ENCODE measurements at places on chromosomes 3 and 15.

DNA sequence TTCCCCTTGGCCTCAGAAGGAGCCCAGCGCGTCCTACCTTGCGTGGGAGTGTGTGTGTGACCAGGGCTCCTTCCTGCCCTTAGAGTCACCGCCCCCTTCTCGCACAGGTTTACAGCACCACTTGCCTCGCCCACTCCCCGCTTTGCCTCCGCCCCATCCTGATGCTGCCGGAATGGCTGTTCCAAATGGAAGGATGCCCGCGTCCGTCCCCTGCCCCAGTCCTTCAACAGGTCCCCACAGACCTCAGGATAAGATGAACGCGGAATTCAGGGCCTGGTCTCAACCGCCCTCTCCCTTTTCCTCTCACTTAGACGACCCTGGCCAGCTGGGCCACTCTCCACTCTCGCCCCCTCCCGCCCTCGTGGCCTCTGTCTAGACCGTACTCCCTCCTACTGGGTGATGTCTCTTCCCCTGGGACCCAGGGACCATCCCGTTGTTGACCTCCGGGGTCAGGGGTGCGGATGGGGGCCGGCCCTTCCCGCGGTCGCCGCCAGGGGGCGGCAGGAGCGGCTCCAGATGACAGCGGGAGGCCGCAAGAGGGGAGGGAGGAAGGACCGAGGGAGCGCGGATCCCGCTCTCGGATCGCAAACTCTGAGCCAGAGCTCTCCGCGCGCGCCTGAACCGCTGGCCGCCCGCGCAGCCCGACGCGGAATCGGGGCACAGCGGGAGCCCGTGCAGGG lies at the start of gene THSD4:
THSD4 (plus strand) TSS at position 585 of the 680 bp plus-strand sequence.
- DNase-seq, result no peak

- DNase-seq, result no peak
Measured at GRCh38 chr15:65836665-65837064, 32.6 kb upstream of the RAB11A start.

DNA sequence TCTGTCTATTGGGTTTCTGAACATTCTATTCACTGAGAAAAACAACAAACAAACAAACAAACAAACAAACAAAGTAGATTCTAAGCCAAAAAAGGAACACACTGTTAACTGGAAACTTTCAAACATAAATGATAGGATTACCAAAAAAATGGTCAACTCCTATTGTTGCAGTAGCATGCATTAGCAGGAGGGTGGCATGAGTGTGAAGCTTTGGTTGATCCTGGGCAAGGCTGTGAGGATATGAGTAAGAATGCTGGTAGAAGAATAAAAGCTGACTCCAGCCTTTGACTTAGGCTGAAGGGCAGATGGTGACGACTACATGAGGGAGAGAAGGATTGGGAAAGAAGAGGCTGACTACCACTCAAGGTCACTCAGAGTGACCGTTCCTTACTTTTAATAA lies 810.3 kb downstream of the VGLL3 start:
- no peak for DNase-seq

GRCh38 chr15:55334371-55334770 lies 15.3 kb downstream of the PIGB start:
- DNase-seq, result no peak

DNA sequence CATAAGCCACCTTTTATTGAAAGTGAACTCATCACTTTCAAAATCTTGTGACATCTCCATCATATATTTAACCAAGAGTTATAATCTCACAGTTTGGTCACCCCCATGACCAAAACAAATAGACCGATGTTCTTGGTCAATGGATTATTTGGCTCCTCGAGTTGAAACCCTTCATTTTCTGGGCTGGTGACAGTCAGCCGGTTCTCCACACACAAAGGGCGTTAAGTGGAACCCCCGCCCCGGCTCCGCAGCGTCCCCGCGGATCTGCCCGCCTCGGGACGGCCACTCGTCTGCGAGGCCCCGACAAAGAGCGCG lies 772 bp downstream of the TSPAN3 start:
- no peak for DNase-seq

GRCh38 chr15:38886315-38887163 lies 321.9 kb upstream of the RASGRP1 start:
- no peak for DNase-seq

DNA sequence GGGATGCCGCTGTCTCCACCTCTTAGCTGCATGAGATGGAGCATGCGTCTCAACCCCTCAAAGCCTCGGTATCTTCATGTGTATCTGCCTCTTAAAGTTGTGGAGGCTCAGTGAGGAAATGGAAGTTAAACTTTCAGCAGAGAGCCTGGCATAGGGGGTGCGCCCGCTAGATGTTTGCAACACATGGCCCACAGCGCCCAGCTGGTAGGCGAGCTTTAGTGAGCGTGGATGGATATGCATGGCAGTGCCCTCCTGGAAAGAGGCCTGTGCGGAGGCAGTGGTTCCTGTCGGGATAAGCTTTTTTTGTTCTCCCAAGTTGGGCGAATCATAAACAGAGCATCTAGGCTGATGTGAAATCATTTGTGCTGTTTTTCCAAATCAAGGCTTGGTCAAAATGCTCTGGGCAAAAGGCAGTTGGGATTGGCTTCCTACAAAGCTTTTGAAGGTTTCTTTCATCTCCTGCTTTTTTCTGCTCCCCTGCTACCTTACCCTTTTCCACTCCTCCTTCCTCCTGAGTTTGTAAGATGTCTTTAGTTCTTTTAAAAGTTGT lies 272.4 kb upstream of the TPM1 start:
- DNase-seq, result no peak

- no peak for DNase-seq
Measured at GRCh38 chr15:100994597-100995446, 75.7 kb downstream of the LRRK1 start.

- no peak for DNase-seq
Measured at GRCh38 chr3:16266714-16267113, 1.7 kb downstream of the OXNAD1 start.

GRCh38 chr3:42063888-42064287 lies 27.3 kb upstream of the TRAK1 start:
- no peak for DNase-seq

- DNase-seq, result no peak
Measured at GRCh38 chr3:194009892-194010533, 125.9 kb upstream of the HES1 start.

DNA sequence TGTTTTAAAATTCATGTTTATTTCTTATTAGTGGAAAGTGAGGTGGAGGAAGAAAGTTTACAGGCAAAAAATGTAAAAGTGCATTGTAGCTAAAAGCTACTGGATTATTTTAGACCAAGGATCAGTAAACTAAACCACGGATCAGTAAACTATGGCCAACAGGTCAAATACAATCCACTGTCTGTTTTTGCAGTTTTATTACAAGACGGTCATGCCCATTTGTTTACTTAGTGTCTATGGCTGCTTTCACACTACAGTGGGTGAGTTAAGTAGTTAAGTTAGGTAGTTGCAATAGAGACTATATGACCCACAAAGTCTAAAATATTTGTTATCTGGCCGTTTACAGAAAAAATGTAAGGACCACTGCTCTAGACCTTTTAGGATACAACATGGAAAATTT lies 82.0 kb downstream of the NR2E3 start:
- no peak for DNase-seq

GRCh38 chr3:151074256-151074655 lies 11.2 kb upstream of the MED12L start:
- DNase-seq, result no peak

GRCh38 chr3:36944012-36944640 lies 728 bp downstream of the TRANK1 start:
- DNase-seq, result peak; percentile 5

GRCh38 chr15:77160562-77161478 lies 89.9 kb upstream of the TSPAN3 start:
- DNase-seq, result no peak

DNA sequence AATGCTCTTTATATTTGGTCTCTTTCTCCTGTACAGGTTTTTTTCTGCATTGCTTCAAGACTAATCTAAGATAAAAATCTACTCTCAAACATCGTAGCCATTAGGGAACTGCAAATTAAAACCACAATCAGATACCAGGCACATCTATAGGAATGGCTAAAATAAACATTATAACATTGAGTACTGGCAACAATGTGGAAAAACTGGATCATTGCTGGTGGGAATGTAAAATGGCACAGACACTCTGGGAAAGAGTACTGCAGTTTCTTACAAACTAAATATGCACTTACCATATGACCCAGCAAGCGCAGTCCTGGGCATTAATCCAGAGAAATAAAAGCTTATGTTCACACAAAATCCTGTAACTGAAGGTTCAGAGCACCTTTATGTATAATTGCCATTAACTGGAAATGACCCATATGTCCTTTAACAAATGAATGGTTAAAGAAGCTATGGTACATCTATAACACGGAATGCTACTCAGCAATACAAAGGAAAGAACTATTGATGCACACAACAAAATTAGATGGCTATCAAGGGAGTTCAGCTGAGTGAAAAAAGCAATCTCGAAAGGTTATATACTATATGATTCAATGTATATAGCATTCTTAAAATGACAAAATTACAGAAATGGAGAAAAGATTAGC lies 6.3 kb downstream of the ABCC5 start:
- DNase-seq, result no peak

DNA sequence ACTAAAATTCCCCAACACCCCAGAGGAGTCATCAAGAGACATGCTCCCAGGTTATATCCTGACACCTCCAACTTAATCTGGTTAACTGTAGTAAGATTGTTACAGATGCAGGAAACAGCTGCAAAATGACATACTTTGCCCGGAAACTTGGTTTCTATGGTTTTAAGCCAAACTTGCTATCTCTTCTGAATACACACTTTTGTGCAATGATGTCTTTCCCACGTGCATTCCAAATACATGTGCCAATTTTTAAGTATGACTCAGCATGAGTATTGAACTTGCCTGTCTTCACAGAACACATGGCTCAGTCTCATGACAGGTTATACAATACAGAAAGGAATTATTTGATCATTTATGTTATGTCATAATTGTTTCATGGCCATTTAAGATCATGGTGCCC lies 207.0 kb upstream of the DCBLD2 start:
- no peak for DNase-seq

- DNase-seq, result no peak
Measured at GRCh38 chr3:128794067-128794768, 68.2 kb downstream of the RAB7A start.

DNA sequence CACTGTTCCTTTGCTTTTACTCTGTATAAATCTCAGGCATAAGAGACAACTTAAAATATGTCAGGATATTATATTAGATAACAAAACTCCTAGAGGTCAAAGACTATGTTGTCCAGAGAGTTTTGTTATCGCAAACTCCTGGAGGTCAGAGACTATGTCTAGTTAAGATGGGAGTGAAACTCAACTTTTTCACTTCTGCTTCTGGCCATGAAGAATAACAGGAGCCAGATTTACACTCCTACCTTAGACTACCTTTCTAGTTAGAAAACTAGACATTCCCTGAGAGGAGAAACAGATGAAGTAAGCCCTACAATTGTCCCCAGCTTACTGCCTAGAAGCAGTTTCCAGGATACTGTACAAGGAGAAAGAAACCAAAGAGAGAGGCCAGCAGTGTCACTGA lies 255.4 kb upstream of the UBE2E1 start:
- DNase-seq, result no peak

DNA sequence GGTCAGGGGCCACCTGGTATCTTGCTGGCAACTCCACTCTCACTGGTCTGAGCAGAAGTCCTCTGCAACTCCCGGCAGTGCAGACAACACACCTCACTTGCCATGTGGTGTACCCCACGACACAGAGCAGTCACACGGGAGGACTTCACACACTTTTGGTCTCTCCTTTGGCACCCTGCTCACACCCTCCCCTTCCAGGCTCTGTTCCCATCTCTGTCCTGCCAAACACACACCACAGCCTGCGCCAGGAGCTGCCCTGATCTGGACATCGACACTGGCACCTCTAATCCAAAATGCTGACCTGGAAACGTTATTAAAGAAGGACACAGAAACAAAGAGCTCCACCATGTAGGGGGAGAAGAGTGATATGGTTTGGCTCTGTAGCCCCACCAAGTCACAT lies 57.2 kb downstream of the SLC41A3 start:
- DNase-seq, result no peak

GRCh38 chr3:45026957-45027356 lies 854 bp downstream of the CLEC3B start:
- no peak for DNase-seq

Data from stimulated activated CD8-positive, alpha-beta memory T cell treated with anti-CD3 and anti-CD28 coated beads, Interleukin-2, amount 100 ng/mL, for 1 hour (primary cell).